Muscle of leg (tissue), 16 donors: ENCODE measurements at places on chromosomes 6 and 20.

DNA sequence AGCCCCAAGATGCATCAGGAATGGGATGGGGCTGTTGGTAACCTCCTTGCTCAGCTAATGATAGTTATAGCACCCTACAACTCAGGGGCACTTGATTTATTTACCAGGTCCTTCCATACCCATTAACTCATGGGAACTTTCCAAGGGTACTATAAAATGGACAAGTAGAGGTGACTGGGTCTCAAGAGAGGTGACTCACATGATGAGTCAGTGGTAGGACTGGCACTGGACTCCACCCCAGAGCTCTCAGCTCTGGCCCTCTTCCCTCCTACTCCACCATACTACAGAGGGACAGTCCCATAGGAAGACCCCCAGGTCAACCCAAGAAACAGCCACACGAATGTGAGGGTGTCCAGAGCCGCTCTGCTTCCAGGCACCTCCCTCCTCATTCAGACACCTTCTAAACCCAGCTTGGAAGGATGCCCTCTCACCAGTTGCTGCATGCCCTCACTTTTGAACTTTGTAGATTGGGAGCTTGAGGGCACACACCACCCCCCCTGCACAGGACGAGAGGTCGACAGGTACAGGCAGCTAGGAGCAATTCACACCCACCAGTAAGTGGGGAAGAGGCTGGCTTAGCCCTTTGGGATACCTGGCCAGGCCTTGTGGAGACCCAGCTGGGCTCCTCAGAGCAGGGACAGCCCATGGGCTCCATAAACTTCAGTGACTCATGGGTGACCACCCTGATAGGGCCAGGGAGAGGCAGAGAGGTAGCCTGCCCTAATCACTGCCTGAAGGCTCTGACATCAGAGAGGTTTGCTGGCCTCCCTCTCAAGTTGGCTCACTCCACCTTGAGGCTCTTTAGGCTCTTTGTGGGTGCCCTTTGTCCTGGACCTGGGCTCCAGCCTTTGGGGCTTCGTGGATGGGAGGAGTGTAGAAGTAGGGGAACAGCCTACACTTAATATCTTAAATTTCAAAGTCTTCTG is 81.6 kb upstream of the MLN start:
- peaks cover 9% of the 10 kb centered on the region for H3K4me1 ChIP-seq
- DNase-seq: no peak
- H3K27me3 ChIP-seq: peaks cover 14% of the 10 kb centered on the region

- H3K36me3 ChIP-seq: no peaks in the 10 kb centered on the region
- no peaks in the 10 kb centered on the region for H3K4me1 ChIP-seq
- no peak for DNase-seq
- no peak overlapping the region for H3K4me3 ChIP-seq
- peaks cover 58% of the 10 kb centered on the region for H3K27me3 ChIP-seq
Measured at GRCh38 chr6:30112402-30112994, 392 bp downstream of the TRIM31 start.

- H3K27me3 ChIP-seq: no peaks in the 10 kb centered on the region
- DNase-seq: no peak
- H3K4me1 ChIP-seq: no peaks in the 10 kb centered on the region
- no peak overlapping the region for H3K4me3 ChIP-seq
Measured at GRCh38 chr20:35523298-35523888, 6.1 kb downstream of the C20orf173 start.

DNA sequence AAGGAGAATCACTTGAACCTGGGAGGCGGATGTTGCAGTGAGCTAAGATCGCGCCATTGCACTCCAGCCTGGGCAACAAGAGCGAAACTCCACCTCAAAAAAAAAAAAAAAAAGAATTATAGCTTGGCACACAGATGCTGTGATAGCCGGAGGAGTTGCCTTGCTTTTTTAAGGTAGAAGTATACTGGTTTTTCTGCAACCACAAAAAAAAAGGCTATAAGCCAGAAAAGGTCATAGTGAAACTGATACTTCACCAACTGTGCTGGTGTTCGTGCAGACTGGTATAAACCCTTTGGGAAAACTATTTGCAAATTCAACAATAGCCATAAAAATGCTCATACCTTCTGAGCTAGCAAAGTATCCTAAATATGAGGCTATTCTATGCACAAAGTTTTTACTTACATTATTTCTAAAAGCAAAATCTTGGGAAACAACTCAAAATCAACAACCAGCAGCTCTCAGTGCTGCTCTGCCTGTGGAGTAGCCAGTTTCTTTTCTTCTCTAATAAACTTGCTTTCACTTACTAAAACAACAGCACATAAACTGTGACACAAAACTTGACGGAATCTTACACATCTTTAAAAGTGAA is 44.0 kb downstream of the B4GALT5 start:
- H3K27me3 ChIP-seq: no peaks in the 10 kb centered on the region
- H3K36me3 ChIP-seq: no peaks in the 10 kb centered on the region
- H3K27ac ChIP-seq: no peak overlapping the region
- no peak overlapping the region for H3K4me3 ChIP-seq

- H3K4me3 ChIP-seq: no peak overlapping the region
- H3K4me1 ChIP-seq: peaks cover 5% of the 10 kb centered on the region
- no peaks in the 10 kb centered on the region for H3K27me3 ChIP-seq
Measured at GRCh38 chr20:17513939-17514338, 17.2 kb downstream of the BFSP1 start.

- H3K4me1 ChIP-seq: peaks cover 4% of the 10 kb centered on the region
- DNase-seq: peak; percentile 57
- no peaks in the 10 kb centered on the region for H3K27me3 ChIP-seq
- H3K36me3 ChIP-seq: no peaks in the 10 kb centered on the region
Measured at GRCh38 chr6:157023958-157024357, 246.8 kb downstream of the ARID1B start.

DNA sequence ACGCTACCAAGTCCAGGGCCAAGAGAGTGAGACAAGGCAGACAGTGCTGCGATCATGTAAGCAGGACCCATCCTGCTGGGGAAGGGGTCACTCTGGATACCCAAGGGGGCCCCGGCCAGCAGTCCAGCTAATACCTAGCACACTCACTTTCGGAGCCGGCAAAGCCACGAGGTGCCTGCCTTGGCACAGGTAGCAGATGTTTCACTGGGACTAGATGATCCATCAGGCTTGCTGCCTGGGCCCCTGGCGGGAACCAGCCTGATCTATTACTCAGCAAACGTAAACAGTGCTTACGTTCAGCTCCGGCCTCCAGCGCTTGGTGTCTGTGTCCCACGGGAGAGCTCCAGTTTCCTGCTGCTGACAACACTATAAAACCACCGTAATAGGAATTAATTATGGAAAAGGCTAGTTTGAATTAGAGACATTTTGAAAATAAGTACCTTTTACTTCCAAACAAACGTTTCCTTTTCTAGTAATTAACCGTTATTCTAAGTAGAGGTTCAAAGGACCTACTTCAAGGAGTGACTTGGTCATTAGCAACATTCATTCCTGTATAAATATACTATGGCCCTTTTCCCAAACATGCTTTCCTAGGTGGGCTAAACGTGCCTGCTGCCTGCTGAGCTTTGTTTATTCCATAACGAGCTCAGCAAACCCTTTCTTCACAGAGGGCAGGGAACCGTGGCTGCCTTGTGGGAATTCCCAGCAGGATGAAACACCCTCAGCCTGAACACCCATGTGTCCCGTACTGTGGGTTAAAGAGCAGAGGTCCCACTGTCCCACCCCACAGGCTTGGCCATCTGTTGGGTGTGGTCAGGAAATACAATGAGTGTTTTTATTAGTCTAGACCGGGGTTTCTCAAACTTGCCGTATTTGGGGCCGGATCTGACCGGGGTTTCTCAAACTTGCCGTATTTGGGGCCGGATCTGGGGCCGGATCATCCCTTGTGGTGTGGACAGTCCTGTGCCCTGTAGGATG is 18.4 kb downstream of the SLC22A23 start:
- DNase-seq: peak; percentile 65
- H3K36me3 ChIP-seq: no peaks in the 10 kb centered on the region
- H3K27me3 ChIP-seq: peaks cover 4% of the 10 kb centered on the region
- peaks cover 7% of the 10 kb centered on the region for H3K4me1 ChIP-seq
- no peak overlapping the region for H3K4me3 ChIP-seq
- H3K27ac ChIP-seq: no peak overlapping the region

- peak; percentile 55 for DNase-seq
- no peak overlapping the region for H3K4me3 ChIP-seq
- H3K27me3 ChIP-seq: peaks cover 3% of the 10 kb centered on the region
- H3K4me1 ChIP-seq: peaks cover 2% of the 10 kb centered on the region
Measured at GRCh38 chr20:62080249-62080990, 14.7 kb upstream of the TAF4 start.

GRCh38 chr6:50709366-50709734 is 4.0 kb upstream of the TFAP2D start:
- H3K36me3 ChIP-seq: no peaks in the 10 kb centered on the region
- H3K4me1 ChIP-seq: peaks cover 3% of the 10 kb centered on the region
- DNase-seq: no peak
- no peak overlapping the region for H3K4me3 ChIP-seq

GRCh38 chr6:135267085-135267484 is 86.0 kb downstream of the MYB start:
- no peak overlapping the region for H3K27ac ChIP-seq
- no peak overlapping the region for H3K4me3 ChIP-seq

DNA sequence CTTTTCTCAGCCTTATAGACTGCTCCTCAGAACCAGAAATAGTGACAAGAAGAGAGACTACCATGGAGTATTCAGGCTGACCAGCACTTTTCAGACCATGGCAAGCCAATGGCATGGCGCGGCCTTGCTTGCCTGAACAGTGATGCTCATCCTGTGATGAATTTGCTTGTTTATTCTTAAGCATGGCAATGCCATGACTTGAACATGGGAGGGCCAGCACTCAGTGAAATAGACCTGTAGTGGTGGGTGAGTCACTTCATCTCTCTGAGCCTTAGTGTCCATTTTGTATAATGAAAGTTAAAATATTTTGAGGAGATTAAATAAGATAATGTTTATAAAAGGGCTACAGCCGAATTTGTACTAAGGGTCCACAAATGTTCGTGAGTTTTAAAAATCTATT is 79.1 kb downstream of the LRRC1 start:
- H3K36me3 ChIP-seq: no peaks in the 10 kb centered on the region
- no peak overlapping the region for H3K27ac ChIP-seq
- H3K4me1 ChIP-seq: no peaks in the 10 kb centered on the region
- no peak overlapping the region for H3K4me3 ChIP-seq

DNA sequence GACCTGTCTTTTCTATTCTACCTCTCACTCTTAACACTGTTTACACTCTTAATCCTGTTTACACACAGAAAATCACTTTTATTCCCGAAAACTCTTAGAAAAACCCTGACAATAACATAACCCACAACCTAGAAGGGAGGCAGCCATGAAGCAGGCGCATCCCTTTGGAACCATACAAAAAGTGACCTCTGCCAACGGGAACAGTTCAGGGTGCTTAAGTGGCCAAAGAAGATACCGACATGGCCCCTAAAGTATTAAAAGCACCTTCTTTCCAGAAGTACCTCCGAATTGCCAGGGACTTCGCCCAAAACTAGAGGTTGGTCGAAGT is 490 bp downstream of the MMUT start:
- no peak for DNase-seq
- peaks cover 6% of the 10 kb centered on the region for H3K4me1 ChIP-seq

DNA sequence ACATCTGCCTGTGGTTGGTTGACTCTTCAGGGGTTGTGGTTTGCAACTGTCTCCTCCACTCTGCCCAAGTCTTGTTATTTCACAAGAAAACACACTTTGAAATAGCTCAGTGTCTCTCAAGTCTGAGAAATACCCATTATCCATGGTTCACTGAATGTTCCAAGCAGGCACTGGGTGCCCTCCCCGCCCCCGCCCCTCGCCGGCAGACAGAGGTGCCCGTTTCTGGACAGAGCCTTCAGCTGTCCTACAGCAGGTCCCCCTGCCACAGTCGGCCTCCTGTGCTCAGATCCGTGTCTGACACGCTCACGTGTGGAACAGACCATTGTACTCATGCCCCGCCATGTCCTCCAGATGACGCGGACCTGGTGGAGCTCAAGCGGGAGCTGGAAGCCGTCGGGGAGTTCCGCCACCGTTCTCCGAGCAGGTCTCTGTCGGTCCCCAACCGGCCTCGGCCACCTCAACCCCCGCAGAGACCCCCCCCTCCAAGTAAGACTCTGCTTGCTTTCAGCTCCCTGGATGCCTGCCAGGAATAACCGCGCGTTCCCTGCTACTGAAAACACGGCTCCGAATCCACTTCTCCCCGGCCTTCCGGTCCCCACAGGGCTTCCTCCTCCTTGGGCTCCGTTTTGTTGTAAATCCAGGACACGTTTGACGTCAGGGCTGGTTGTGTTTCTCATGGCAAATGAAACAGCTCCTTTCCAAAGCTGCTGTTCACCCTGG is 81.4 kb downstream of the SERAC1 start:
- no peaks in the 10 kb centered on the region for H3K27me3 ChIP-seq
- no peak overlapping the region for H3K27ac ChIP-seq
- no peak overlapping the region for H3K4me3 ChIP-seq
- DNase-seq: peak; percentile 39
- H3K4me1 ChIP-seq: peaks cover 9% of the 10 kb centered on the region

DNA sequence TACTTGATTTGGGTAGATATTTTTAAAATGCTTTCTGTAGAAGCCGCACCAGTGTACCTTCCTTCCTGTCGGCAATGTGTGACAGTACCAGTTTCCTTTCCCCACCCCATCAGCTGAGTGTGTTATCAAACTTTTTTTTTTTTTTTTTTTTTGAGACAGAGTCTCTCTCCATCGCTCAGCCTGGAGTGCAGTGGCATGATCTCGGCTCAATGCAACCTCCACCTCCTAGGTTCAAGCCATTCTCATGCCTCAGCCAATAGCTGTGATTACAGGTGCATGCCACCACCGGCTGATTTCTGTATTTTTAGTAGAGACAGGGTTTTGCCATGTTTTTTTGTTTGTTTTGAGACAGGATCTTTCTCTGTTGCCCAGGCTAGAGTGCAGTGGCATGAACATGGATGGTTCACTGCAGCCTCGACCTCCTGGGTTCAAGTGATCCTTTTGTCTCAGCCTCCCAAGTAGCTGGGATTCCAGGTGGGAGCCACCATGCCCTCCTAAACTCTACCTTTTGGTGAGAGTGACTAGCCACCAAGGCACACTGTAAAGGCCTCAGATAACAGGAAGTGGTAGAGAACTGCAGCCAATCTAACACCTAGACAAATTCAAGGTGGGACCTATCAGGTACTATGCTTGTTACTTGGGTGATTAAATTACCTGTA is 26.5 kb upstream of the ZBTB22 start:
- no peak overlapping the region for H3K27ac ChIP-seq
- no peaks in the 10 kb centered on the region for H3K27me3 ChIP-seq
- no peak for DNase-seq
- H3K4me1 ChIP-seq: no peaks in the 10 kb centered on the region

DNA sequence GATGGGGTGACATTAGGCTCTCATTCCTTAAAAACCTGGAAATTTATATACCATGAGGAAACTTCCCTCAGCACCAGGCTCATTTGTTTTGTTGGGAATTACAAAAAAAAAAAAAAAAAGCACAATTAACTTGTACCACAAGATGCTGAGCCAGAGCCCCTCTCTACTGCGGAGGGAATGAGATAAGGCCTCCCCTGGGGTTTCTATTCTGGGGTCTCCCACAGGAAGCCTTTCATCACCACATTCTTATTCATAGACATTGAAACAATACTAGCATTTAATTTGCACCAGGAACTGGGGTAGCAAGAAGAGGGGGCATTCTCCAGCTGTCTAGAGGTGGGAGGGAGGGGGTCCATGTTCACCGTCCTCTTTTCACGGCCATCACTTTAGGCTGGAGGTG is 23.0 kb upstream of the RPS6KA2 start:
- no peaks in the 10 kb centered on the region for H3K4me1 ChIP-seq
- no peak for DNase-seq
- no peak overlapping the region for H3K27ac ChIP-seq
- H3K36me3 ChIP-seq: no peaks in the 10 kb centered on the region
